ENCODE measurements at places on chromosomes 1 and 21.

GRCh38 chr1:40825996-40826395, 36.2 kb downstream of the CITED4 start:
- DNase-seq = no peak

DNA sequence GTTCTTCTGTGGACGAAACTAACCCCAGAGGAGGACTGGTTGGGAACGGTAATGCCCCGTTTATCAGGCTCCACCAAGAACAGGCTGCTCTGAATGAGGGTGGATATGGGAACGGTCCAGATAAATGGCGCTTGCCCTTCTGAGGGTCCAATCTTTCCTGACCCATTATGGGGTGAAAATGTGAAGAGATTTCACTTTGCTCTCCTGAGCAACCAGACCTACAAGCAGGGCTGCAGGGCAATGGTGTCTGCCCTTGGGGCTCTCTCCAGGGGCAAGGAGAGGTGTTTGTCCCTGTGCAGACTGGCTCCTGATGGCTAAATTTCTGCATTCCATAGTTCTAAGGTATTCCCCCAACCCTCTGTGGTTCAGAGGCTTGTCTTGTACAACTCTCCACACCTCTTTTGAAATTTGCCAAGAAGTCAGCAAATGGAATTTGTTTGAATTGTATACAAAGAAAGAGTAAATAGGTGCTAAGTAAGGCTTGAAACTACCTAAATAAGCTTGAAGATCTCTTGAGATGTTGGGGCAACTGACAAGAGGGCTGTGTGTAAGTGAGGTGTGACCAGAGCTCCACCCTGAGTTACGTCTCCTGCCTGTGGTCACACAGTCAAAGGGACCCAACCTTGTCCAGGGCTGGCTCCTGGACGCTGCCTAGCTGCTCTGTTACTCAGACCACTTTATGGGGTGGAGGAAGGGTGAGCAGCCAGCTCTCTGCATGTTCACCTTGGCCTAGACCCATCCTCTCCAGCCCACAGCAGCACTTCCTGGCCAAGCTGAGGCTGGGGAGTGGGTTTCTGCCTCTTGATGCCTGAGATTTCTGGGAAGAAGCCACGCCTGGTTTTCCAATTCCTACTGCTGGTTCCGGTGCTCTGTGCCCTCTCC, 24.8 kb downstream of the SLC2A1 start:
- DNase-seq = no peak

DNA sequence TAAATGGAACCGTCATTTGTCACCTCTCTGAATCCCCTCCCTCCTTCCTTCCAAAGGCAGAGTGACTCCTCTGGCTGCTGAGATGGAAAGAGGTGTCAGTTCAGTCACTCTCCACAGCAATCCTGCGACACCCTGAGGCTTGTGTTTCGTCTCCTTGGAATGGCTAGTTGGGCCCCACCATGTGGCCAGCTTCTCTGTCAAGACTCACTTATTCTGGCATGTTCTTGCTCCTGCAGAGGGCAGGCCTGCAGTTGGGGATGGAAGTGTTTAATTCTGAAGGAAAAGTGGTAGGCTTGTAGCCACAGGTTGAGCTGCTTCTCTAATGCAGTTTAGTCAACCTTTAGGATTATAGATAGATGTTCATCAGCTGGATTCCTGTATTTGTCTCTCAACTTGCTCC, 149.6 kb downstream of the LMO4 start:
- DNase-seq = peak; percentile 53

DNA sequence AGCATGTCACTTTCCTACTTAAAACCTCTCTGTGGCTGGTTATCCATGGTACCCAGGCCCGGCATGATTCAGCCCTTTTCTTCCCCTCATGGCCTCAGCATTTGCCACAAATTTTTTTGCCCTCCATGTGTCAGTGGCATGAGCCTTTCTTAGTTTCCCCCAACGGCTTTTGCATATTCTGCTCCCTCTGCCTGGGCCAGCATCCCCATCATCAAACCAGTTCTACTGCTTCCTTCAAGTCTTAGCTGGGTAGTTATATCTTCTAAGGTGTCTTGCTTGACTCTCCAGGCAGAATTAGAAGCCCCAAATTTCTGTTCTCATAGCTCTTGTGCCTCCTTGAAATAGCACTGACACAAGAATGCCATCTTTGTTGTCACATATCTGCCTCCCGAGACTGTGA, 127.9 kb downstream of the ELAVL4 start:
- no peak for DNase-seq

DNA sequence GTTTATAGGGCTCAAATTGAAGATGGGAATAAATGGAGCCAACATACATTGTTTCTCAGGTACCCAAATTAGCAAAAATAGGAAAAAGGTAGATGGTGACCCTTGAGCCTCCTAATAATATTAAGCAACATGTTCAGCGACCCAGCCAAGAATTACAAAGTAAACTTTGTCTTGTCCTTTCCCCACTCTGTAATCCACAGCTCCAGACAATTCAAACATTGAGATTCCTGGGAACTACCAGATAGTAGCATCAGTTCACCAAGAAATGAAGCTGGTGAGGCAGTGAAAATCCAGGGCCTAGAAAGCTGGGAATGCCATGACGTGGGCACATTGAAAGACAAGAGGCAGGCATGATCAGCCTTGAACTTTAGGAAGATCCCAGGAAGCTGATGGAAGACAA, 11.7 kb downstream of the HAO2 start:
- DNase-seq = no peak

- no peak for DNase-seq
Observed at GRCh38 chr1:42450061-42450460, 5.8 kb downstream of the ZMYND12 start.

GRCh38 chr1:25037174-25038074, 107.3 kb upstream of the RUNX3 start:
- peak; percentile 75 for DNase-seq

- no peak for DNase-seq
Observed at GRCh38 chr1:41683681-41684500, 199.4 kb upstream of the EDN2 start.

DNA sequence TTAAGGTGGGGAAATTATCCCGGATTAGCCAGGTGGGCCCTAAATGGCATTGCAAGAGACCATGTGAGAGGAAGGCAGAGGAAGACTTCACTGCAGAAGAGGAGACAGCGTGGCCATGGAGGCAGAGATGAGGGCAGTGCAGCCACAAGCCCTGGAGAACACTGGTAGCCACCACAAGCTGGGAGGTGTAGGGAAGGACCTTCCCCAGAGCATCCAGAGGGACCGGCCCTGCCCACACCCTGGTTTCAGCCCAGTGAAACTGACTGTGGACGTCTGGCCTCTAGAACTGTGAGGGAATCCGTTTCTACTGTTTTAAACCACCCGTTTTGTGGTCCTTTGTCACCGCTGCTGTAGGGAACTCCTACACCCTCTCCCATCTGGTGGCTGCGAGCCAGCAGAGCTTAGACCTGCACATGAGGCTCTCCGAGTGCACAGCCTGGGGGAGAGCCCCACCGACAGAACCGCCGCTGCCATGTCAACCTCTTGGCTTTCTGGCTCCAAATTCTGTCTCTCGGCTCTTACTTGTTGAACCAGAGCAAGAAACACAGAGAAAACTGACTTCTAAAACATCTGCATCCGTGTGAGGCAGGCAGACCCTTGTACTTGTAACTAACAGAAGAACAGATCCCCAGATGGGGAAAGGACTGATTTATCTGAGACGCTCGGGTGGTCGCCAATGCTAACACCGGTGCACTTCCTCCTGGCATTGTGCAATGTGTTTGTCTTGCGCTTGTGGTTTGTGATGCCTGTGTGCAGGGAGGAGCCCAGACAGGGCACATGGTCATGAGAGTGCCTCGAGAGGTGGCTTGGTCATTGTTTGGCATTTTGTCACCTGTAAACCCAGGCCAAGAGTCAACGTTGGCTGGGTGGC, 90.8 kb upstream of the TMPRSS2 start:
- DNase-seq = no peak

DNA sequence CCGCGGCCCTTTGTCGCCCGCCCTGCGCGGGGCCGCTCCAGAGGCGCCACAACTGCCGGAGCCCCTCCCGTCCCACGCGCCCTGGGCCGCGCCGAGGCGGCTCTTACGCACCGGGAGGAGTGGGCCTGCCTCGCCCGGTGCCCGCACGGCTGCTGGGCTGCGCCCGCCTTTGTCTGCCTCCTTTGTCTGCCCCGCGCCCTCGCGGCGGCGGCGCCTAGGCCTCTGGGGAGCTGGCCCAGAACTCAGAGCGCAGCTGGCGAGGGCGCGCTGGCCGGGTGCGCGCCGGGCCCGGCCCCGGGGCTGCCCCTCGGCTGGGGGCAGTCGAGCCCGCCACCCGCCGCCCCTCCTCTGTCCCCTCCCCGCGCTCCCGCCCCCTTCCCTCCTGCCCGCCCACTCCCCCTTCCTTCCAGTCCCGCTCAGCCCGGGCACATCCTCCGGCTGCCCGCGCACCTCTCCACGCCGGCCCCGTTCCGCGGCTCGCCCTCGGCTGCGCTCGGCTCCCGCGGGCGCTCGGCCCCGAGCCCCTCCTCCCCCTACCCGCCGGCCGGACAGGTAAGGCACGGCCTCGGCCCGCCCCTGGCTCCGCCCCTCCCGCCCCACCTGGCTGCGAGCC, at the start of gene DRAXIN:
DRAXIN (plus strand) TSS at position 409 of the 613 bp plus-strand sequence. CDS start 14,549 bp downstream, outside the sequence.
- DNase-seq = peak; percentile 86

GRCh38 chr1:200496937-200497336, 87.1 kb upstream of the ZNF281 start:
- DNase-seq = no peak

DNA sequence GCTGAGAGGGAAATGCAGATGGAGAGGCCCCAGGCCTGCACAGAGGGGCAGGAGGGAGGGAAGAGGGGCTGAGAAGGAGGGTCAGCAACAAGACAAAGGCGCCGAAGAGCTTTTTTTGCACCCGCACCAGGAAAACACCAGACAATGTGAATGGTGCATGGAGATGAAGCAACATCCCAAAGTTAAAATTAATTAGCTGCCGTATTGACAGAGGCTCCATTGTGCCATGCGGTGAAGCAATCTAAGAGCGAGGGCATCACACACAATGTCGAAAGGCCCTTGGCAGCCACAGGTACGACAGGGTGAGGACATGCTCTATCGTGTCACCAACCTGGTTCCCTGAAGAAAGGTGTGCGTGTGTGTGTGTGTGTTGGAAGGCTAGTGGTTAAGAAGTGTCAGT, 41.2 kb downstream of the SSBP3 start:
- no peak for DNase-seq

GRCh38 chr1:223339861-223340260, 24.1 kb downstream of the SUSD4 start:
- DNase-seq = no peak

GRCh38 chr1:14945132-14946010, 208.2 kb upstream of the TMEM51 start:
- peak; percentile 57 for DNase-seq

- DNase-seq = no peak
Observed at GRCh38 chr1:201543871-201544642, 5.1 kb downstream of the NAV1 start.

DNA sequence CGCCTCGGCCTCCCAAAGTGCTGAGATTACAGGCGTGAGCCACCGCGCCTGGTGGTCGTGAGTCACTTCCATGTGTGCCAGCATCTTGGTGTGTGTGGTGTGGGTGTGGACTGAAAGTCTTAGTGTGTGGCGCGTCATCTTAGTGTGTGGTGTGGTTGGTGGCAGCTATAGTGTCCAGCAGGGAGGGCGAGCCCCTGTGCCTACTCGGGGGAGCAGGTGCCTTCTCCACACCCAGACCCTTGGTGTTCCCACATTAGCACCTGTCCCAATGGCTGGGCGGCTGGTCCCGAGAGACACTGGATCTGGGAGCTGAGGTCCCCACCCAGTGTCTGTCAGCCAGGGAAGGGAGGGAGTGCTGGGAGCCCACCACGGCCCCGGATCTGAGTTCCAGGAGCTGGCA, 2.8 kb downstream of the SCNN1D start:
- no peak for DNase-seq

DNA sequence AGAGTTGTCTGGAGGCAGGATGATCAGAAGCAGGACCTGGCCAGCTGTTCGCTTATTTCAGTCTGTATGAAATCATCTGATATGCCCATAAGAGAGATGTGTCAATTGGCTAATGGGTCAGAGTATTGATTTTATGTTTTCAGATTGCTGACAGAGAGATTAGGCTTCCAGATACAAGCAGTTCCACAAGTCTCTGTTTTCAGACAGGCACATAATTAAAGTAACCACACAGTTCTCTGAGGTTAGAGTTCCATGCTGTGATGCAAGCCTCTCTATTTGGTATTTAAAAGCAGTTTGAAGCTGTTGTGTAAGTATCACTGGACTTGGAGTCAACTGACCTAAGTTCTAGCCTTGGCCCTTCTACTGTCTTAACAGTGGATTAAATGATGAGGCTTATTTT, 50.1 kb downstream of the ATF6 start:
- DNase-seq = no peak

DNA sequence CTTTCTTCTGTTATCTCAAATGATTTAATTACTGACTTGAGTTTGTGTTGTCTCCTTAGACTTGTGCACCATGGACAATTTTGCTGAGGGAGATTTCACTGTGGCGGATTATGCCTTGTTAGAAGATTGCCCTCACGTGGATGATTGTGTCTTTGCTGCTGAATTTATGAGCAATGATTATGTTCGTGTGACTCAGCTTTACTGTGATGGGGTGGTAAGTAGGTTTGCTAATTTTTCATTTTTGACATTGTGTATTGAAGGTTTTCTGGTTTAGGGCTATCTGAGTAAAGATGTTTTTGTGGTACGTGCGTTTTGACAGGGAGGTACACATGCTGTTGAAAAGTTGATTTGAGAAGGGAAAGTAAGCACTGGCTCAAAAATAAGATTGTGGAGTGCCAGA, 14.1 kb downstream of the TTC3 start:
- no peak for DNase-seq

- DNase-seq = no peak
Observed at GRCh38 chr1:83996191-83996590, 2.7 kb downstream of the TTLL7 start.

- DNase-seq = no peak
Observed at GRCh38 chr1:9591669-9592509, 3.2 kb downstream of the TMEM201 start.

GRCh38 chr21:46078978-46079351, 18.9 kb upstream of the COL6A2 start:
- DNase-seq = no peak

- DNase-seq = no peak
Observed at GRCh38 chr1:116579259-116579875, 8.5 kb upstream of the CD58 start.

DNA sequence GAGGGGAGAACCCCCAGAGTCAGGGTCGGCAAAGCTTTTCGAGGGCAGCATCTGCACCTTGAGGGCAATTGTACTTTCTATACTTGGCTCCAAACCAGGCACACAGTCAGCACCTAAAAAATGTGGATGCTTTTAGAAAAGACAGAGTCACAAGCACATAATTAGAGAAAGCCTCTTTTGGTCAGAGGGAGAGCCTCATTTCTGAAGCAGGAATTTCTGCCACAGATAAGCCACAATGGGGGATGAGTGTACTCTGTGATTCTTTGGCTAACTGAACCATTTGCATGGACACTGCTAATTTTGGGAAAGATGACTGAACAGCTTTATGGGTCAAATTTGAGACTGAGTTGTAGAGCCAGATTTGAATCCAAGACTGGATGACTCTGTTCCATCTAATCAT, 635.7 kb downstream of the KIF26B start:
- no peak for DNase-seq

- no peak for DNase-seq
Observed at GRCh38 chr1:248404024-248404423, 1.2 kb downstream of the OR2T1 start.
